Endodermal cell (in vitro differentiated cells): ENCODE measurements at places on chromosomes 5 and 9.
A peak's percentile ranks its signal among the peaks of the same experiment; 100 is the strongest.

GRCh38 chr9:75139201-75139600 is 50.9 kb downstream of the OSTF1 start:
- DNase-seq: no peak

DNA sequence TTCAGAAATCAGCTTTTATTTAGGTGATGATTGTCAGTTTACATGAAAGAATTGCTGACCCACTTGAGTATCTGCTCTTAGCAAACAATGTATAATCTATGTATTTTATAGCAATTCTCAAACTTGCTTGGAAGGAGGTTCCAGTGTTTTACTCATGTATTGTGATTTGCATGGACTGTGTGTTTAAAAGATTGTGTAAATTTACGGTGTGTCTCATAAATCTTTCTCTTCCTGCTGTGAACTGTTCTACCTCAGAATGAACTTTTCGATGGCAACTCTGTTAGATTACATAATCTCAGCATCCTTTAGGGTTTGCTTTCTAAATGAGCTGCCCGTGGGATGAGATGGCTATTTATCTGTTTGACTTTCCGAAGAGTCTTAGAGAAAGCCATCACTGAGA is 122.5 kb downstream of the MEF2C start:
- no peak for DNase-seq

DNA sequence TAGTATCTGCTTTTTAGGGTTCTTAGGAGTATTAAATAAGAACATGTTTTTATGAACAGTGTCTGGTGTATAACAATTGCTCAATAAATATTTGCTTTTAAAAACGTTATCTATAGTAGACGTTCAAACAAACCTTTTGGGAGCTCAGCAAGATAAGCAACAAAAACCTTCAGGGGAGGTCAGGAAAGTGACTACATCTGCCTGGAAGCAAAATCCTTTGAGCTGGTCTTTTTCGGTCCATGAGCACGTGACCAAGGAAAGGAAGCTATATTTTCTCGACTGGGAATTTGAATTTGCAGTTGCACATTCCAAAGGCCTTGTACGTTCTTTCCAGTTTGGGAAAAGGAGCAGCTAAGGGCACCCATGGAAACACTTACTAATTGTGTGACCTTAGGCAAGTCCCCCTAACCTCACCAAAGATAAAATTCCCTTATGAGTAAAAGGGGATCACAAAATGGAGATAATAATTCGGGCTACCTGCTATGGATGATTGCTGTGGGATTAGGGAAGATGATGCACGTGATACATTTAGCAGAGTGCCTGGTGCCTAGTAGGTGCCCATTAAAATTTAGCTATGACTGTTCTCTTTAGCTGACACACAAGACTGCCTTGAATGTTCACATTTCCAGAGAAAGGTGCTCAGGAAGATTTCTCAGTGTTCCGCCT is 45.4 kb downstream of the PTTG1 start:
- no peak for DNase-seq

GRCh38 chr9:125431012-125431305 is 169.3 kb downstream of the GAPVD1 start:
- DNase-seq: peak; percentile 35

GRCh38 chr5:132500931-132501628 is 10.5 kb upstream of the IRF1 start:
- peak; percentile 85 for DNase-seq

DNA sequence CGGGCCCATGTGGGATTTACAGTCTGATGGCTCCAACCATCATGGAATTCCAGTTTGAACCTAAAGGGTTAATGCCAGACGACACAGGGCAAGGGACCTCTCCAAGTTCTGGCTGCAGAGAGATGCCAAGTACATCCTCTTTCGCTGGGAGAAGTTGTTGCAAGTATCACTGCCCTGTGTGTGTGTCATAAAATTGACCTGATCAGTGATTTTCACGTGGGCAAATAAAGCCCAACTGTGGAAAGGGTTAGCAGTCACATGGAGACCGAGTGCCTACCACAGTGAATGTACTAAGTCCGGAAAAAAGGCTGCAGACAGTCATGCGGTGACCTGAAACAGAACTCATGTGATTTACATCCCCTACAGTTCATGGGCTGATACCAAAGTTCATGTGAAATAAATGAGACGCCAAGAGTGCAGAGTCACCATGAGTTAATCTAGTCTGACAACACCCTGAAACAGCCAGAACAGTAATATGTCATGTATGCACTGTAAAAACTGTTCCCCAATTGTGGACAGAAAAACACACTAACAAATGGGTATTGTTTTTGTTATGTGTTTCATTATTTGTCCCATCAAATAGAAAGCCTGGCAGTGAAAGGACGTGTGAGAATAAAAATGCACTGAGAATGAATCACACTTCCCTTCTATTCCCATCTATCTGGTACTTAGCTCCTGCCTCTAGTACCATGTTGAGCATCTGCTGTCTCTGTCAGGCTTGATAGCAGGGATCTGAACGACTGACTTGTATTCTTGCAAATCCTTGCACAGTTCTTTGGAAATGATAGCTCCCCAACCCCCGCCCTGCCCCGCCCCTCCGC is 115.7 kb downstream of the SUSD1 start:
- DNase-seq: no peak

DNA sequence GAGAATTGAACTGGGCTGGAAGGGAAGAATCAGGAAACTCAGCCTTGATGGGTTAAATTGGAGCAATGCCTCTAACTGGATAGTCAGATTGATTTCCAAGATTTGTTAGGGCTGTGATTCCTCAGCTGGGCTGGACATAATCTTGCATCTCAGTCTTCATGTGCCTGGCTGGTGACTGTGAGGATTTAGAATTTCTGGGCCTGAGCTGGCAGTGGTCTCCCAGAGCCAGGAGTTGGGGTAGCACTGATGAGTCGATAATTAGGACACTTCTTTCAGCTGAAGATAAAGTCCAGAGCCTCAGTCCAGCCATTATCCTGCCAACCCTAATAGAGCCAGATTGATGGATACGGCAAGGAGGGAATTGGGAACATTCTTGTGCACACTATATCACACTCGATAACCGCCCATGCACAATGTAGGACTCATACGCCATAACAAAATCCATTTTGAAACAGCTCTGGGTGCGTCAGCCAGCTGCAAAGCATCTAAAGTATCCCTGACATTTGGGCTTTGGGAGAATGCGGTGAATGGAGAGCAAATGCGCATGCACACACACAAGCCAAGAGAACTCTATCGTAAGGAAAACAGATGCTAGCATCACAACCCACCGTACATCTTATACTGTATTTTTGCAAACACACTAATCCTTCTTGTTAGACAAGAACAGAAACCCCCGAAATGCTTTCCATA is 405.1 kb upstream of the KLF4 start:
- DNase-seq: no peak

- DNase-seq: no peak
Observed at GRCh38 chr5:75331-76320, 16.3 kb upstream of the PLEKHG4B start.

- DNase-seq: no peak
Observed at GRCh38 chr9:8268881-8269280, 469.3 kb upstream of the DMAC1 start.

GRCh38 chr5:1468629-1469527 is 23.6 kb upstream of the SLC6A3 start:
- DNase-seq: peak; percentile 55

DNA sequence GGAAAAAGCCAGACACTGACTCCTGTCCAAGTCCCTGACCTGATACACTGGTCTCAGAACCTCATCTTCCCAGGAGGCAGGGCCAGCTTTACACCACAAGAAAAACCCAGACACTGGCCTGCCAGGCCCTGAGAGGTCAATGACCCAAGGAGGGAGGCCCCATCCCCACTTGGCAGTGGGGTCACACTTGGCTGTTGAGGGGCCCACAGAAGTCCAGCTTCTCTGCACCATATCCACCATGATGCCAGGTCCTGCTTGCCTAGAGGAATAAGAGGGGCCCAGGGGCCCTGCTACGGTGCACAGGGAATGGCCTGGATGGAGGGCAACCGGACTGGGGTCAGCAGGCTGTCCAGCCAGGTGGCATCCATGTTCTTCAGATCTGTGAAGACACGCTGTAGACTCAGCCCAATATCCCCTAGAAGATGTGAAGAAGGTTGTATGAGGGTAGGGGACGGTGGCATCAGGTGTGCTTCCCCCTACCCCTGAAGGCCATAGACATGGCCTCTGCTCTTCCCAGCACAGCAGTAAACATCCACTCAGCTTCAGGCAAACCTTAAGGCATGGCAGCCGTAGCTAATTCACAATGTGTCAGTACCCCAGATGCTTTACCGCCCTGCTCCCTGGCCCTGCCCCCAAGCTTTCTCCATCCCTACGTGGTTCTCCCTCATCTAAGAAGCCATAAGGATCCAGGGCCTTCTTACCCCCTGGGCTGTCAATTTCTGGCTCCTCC is 6.7 kb downstream of the IRF1 start:
- peak; percentile 25 for DNase-seq
